ENCODE measurements at places on chromosomes 6 and 20.

- DNase-seq, result no peak
These were observed 29.4 kb upstream of the FOXO3 start for GRCh38 chr6:108531332-108531731.

DNA sequence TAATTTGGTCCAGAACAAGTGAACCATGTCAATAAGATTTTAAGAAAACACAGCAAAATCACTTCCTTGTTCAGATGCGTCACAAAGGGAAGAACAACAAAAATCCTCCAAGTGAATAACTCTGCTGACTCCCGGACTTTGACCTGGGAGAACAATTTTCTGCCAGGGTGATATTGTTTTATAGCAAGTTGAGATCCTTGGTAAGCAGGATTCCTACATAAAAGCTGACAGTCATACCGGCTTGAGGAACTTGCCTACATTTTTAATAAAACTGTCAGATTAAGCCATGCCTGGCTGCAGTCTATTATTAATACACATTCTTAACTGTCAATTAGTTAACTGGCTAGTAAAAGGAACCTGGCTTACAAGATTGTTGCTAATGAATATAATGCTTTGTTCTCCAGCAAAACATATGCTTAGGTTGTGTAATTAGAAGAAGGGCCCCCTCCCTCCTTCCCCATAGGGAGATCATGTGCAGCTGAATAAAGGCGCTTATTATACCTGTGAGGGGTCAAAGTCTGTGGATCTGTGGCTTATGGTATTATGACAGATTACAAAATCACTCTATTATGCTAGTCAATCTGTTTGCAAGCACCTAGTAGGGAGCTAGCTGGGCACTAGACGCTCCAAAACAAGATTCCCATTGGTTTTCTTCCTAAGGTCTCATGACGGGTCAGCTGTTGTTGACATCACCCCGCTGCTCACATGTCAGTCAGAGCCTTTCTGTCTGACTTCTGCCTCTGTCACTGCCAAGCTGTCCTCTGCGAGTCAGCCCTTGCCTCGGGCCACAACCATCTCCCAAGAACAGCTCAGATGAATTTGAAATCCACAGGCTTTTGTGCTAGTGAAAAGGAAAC is 44.6 kb upstream of the SEC63 start:
- DNase-seq, result no peak

- no peak for DNase-seq
These were observed 82.6 kb upstream of the ARG1 start for GRCh38 chr6:131490441-131490840.

- no peak for DNase-seq
These were observed 39.2 kb upstream of the CST7 start for GRCh38 chr20:24909861-24910260.

- no peak for DNase-seq
These were observed 251.0 kb downstream of the KHDC1L start for GRCh38 chr6:72974276-72974675.

DNA sequence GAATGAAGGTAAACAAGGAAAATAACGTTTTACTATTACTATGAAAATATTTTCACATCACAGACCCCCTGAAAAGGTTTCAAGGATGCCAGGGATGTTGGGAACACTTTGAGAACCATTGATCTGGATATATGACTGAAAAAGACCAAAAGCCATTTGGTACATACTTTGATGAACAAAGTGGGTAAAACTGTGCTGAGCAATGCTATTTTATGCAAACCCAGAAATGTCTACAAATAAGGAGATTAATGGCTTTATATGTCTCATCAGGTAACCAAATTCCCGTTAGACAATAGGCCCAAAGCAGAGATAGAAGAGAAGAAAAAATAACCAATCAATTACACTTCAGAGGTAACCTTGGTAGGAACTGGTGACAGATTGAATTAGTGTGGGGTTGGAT is 101.4 kb upstream of the CNKSR3 start:
- no peak for DNase-seq

- no peak for DNase-seq
These were observed 248.3 kb downstream of the TMEM242 start for GRCh38 chr6:157074969-157075368.

DNA sequence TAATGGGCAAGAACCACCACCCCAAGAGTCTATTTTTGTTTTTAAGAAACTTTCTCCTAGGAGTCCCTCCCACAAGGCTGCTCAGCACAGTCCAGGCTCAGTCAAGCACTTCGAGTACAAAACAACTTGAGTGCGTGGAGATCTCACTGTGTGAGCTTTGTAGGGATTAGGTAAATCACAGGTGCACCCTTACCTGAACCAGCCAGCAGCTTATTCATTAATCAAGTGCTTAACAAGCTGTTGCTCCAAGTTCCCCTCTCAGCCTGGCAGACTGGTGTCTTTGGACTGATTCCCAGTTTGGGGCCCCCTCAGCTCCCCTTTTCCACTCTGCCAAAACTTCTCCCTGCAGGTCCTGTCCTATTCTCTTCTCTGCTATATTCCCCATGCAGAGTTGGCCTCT is 133.1 kb downstream of the LY86 start:
- no peak for DNase-seq

DNA sequence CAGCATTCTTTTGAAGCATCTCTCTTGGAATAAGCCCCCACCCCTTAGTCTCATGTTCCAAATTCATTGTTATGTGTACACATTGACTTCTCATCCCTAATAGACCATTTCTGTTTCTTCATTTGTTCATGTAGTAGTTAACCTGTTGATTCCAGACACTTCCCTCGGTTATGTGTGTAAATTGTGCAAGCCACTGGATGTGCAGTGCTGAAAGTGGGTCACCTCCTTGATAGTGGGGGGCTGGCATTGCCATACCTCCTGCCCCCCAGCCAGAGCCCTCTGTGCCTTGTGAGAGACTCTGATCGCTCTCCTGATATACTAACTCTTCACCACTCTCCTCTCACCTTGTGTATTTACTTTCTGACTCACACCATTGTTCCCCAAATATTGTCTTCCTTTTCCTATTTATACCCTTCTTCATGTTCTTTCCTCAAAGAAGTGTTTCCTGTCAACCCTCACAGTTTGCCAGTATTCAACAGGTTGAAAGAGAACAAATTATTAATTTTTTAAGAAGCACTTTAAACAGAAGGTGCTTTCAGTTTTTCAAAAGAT is 59.0 kb downstream of the HIVEP1 start:
- no peak for DNase-seq

- no peak for DNase-seq
These were observed 300.2 kb downstream of the SOX4 start for GRCh38 chr6:21893793-21894192.

Measured in activated CD4-positive, alpha-beta T cell treated with anti-CD3 and anti-CD28 coated beads, Interleukin-2, amount 50 U/mL, for 24 hours (primary cell).